ENCODE measurements at places on chromosomes 7 and 10.

DNA sequence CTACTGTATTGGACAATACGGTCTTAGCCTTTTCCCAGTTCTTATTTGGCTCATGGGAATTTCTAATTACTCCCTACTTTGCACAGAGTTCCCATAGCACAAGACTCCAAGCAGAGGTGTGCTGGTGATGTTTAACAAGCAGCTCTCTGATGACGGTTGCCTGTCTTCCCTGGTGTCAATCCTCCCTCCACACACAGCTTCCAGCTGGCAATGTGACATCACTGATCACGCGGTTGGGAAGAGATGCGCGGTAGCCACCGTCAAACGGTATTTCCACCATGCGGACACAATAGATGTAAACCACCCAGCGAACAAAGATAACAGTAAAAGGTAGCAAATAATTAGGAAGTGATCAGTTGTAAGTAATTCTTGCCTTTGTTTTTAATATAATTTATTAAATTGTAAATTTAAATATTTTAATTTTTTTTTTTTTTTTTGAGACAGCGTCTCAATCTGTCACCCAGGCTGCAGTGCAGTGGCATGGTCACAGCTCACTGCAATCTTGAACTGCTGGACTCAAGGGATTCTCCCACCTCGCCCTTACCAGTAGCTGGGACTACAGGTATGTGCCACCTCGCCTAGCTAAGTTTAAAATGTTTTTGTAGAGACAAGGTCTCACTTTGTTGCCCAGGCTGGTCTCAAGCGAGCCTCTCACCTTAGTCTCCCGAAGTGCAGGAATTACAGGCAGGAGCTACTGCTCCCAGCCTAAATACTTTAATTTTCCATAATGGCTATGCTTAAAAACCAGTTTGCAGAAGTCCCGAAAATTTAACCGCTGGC lies 36.3 kb upstream of the IL15RA start:
- no peak for DNase-seq

- DNase-seq: no peak
These were observed 344.2 kb upstream of the MGMT start for GRCh38 chr10:129122846-129123245.

DNA sequence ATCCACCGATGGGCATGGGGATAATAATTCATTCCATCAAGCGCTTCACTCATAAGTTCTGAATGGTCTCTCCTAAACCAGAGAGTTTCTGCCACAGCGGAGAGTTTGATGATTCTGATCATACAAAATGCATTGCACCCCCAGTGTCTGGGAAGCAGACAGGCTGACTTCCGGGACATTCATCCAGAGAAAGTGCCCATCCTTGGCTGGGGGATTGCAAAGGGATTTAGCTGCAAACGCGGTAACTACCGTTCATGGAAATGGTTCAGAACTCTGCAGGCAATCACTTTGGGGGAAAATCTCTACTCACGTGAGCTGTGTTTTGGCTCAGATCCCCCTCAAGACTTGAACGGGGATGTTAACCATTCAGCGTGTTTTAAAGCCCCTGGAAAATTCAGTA lies 33.4 kb upstream of the CALN1 start:
- DNase-seq: no peak

DNA sequence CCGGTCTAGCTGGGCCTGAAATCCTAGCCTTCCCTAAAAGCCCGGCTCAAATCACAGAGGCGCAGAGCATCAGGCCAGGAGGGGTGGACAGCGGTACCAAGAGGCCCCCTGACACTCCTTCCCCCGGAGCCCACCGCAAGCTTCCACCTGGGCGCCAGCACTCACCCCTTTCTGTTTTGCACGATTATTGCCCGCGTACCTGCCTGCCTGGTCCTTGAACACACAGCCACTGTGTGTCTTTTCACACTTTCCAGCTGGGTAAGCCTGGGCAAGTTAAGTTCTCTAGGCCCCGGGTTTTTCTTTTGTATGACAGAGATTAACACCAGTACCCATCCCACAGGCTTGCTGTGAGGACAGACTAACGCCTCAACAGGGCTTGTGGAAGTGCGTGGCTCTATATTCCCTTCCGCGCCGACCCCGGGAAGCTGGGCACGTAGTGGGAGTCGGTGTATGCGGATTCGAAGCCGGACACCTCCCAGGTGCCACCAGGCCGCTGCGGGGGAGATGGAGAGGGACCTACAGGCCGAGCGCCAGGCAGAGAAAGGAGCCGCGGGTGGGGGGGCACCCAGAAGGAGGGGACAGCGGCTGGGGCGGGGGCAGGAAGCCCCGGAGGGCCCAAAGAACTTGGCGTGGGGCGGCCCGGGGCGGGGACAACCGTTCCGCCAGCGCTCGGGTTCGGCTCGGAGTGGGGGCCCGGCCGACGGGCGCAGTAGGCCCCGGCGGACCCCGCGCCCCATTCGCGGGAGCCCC lies 792 bp downstream of the ZNF746 start:
- DNase-seq: no peak

GRCh38 chr7:16260236-16260728 lies 161.1 kb downstream of the CRPPA start:
- no peak for DNase-seq

- DNase-seq: no peak
These were observed 1056.8 kb downstream of the SORCS1 start for GRCh38 chr10:106107706-106108105.

GRCh38 chr7:23055582-23056178 lies 41.8 kb upstream of the HYCC1 start:
- peak; percentile 62 for DNase-seq

DNA sequence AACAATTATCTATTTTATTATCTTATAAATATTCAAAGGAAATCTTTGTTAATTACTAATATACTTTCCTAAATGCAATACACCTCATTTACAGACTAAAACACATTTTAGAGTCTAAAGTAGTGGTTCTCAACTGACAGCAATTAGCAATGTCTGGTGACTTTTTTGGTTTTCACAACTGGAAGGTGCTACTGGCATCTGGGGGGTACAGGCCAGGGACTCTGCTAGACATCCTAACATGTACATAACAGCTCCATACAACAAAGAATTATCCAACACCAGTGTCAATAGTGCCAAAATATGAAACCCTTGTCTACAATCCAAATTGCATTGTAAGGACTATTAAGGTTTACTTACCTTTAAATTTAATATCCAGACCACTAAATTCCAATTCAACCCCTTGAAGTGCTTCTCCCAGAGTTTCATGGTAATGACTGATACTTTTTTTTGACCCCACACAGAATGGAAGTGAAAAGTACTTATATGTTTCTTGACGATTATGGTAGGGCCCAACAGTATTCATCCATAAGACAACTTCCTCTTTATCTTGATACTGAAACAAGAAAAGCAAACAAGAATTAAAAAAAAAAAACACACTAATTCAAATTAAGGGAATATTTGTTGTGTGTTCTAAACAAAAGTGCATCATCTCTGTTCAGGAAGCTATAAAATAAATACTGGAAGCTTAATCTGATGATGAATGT lies 10.4 kb downstream of the TM9SF3 start:
- no peak for DNase-seq

DNA sequence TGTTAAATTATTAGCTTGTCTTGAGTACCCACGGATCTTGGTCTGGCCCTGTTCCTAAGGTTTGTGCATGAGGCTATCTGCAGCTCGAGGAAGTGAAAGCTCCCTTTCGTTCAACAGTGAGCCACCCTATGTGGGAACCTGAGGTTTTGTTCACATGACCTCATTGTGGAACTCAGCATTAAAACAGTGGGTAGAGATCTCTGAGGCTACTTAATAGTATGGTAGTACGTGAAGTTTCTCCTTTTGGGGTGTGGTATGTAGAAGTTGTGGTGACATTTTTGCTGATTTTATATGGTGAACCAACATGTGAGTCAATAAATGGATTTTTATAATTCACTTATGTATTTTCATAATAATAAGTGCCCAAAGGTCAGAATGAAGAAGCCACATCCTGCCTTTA lies 252.7 kb upstream of the FERD3L start:
- DNase-seq: no peak

DNA sequence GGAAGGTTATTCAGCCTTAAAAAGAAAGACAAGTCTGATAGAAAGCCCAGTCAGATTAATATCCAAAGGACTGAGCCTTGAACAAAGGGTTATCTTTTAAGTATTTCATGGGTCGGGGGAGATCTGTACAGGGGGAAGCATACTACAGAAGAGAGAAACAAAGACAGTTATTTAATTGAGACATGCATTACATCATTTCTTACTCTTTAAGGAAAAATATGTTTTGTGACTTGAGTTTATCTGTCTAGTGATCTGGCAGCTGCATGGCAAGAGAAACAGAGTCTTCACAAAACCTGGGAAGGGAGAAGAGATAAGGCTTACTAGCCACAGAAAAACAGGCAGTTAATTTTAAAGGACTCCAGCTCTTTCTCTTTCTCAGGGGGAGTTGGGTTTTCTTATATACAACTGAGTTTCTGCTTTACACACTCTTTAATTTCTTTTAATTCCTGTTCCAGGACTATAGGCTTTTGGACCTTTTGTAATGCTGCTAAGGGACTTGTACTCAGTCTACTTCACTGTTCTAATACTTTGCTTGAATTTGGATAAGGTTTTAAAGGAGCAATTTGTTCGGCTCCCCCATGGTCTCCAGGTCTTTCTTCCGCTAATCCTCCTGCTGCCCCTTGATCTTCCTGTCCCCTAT lies 20.9 kb upstream of the CYP3A43 start:
- no peak for DNase-seq

GRCh38 chr7:117946151-117946633 lies 73.0 kb upstream of the CTTNBP2 start:
- no peak for DNase-seq

DNA sequence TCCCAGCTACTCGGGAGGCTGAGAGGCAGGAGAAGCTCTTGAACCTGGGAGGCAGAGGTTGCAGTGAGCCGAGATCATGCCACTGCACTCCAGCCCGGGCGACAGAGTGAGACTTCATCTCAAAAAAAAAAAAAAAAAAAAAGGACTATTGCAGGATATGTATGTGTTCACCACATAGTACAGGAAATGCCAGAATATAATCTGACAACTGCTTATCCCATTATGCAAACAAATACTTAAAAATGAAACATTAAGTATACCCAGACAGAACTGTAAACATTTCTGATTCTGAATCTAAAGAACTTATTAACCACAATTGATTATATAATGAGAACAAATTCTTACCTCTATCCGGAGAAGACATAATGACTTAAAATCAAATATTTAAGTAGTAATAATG lies 18.7 kb downstream of the DKK1 start:
- no peak for DNase-seq

- no peak for DNase-seq
These were observed 1010.0 kb downstream of the XPNPEP1 start for GRCh38 chr10:108913300-108913699.

GRCh38 chr10:85946713-85947326 lies 419.8 kb downstream of the GRID1 start:
- no peak for DNase-seq

DNA sequence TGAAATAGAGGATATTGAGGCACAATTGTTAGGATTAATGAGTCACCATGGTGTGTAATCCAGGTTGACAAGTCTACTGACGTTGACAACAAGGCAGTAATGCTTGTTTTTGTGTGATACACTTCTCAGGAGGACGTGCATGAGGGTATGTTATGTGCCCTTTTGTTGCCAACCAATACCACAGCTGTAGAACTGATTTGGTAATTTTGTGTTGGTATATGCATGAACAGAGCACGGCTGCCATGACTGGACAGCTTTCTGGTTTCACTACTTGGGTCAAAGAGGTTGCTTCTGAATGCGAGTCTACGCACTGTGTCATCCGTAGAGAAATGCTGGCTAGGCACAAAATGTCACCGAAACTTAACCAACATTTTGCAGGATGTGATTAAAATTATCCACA lies 32.9 kb downstream of the PHTF2 start:
- no peak for DNase-seq

- no peak for DNase-seq
These were observed 162.8 kb upstream of the CSTF2T start for GRCh38 chr10:51862149-51862548.

DNA sequence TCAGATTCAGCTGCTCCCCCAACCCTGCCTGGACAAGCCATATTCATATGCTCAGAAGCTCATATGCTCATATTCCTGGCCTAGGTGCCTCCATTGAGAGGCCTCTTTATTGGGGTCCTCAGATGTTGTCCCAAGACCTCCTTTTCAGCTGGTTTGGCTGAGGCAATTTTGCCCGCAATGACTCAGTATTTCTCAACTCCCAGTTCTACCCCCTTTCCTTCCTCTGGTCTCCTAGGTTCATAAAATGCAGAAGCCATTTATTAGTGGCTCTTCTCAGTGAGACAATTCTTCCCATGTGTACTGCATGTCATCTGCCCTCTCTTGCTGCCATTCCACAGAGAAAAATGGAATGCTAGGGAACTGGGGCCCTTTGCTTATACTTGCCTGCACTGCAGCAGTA lies 110.7 kb downstream of the INHBA start:
- DNase-seq: no peak

DNA sequence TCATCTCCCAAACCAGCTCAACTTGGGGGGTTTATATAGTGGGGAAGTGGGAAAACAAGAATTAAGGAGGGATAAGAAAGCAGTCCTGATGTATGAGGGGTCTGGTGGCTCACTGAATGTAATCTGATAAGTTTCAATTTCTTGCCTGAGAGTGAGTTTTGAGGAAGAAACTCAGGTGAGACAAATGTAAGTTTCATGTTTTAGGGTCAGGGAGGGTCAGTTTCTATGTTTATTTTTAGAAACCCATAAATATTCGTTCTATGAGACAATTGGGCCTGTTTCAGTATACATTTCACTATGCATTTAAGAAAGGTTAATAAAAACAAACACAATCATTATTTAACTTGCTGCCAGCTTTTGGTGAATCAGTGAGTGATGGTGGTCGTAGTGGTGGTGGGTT lies 128.0 kb upstream of the MBL2 start:
- DNase-seq: no peak

DNA sequence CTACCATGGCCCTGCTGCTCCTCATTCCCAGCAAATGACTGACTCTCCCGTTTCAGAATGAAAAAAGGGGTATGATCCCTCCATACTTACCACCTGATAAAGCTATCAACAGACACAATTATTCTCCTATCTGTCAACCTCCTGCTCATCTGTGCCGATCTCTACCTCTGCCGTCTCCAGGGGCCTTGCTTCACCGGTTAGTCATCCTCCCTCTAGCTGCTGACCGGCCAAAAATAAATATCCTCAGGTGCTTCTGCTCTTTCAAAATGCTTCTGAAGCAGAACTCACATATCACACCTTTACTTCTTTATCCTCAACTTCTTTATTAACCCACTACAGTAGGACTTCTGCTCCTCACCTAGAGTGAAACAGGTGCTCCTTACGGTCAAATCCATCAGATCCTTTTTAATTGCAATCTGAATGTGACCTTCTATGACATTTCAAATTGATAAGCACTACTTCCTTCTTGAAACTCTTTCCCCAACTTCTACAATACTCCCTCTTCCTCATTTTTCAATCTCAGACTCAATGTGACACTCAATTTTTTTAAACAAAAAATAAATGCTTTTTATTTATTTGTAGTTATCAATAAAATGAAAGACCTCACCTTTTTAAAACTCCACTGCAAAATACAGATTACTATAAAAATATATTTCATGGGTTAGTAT lies 63.2 kb downstream of the LMBR1 start:
- no peak for DNase-seq

Data from NCI-H2029 treated with DMSO at 0.1 percent for 48 hours (cell line).